ENCODE measurements at places on chromosomes 12 and 14. TPM values are rescaled to one million over a fixed set of nuclear protein-coding genes. Genes with fewer than 3 reads are reported as not detected.

GRCh38 chr12:69835081-69835480, 10.1 kb downstream of the MYRFL start:
- DNase-seq, result no peak

DNA sequence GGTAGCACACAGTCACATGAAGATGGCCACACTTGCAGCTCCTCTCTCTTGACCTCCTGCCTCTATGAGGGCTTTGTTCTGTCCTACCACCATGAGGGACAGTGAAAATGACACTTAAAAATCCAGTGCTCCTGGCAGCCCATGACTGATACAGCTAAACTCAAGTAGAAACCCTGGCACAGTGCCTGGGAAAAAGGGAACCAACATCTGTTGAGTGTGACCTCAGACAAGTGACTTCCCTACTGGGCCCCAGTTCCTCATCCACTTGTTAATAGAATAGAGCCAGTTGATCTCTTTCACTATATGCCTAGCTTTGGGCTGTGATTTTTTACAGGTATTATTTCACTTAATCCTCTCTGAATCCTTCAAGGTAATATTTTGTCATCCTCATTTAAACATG, 4.8 kb downstream of the GUCY2C start:
- DNase-seq, result no peak

DNA sequence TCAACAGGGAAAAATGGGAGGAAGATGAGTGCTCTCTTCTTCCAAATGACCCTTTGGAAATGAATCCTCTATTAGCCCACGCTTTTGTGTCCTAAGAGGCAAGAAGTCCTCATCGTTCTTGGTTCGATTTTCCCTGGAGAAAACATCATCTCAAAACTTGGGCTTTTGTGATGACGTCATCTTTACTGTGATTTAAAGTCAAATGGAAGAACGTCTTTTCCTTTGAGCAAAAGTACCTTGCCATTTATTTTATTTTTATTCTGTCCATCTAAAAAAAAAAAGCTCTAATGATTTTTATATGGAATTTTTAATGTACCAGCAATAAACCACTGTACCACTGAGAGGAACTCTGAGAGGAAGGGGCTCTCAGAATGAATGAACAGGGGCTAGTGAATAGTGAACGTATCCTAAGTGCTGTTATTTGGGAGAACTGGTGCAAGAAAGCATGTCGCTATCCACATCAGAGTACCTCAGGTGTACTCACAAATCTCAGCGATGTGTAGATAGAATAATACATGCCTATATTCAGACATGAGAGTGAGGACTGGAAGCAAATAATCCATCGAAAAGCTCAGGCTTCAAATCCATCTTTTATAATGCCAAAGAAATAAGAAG, 124.8 kb downstream of the HMGA2 start:
- no peak for DNase-seq

DNA sequence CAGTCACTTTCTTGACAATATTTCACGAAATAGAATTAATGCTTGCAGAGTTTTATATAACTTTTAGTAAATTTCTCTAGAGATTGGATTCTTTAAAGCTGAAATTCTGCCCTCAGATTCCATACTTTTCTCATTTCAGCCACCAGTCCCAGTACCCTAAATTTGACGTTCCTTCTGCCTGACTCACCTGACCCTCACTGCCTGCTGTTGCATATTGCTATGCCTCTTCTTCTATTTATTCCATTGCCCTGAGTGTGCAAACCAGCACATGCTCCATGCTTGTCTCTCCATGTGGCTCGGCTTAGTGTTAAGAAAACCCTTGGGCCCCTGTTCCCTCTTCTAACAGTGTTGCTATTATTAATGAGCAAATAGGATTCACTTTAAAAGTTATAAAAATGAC, 533.3 kb downstream of the LRFN5 start:
- peak; percentile 8 for DNase-seq

- DNase-seq, result peak; percentile 79
Observed at GRCh38 chr14:68526512-68527091, 266.3 kb downstream of the ZFP36L1 start.

GRCh38 chr12:10409392-10409791, at the start of gene KLRC4:
Gene KLRC4, minus strand, starts transcription at chr12:10409757. Its CDS starts 182 bp downstream, at chr12:10409575.
- DNase-seq, result peak; percentile 56

GRCh38 chr12:79678306-79678705, 12.5 kb downstream of the PAWR start:
- no peak for DNase-seq

Gene INSM2
- not detected for total RNA-seq

Gene SLC41A2
- 22.8 TPM for total RNA-seq

All from fibroblast of lung (primary cell).